ENCODE measurements at places on chromosomes 16 and 17.

- no peak overlapping the region for H3K27ac ChIP-seq
- peaks cover 13% of the 10 kb centered on the region for H3K36me3 ChIP-seq
- no peak for DNase-seq
- no peak overlapping the region for H3K4me3 ChIP-seq
These were observed 66.3 kb upstream of the NACA2 start for GRCh38 chr17:61657338-61657737.

GRCh38 chr17:1490643-1491442 is 1.6 kb downstream of the MYO1C start:
- peaks cover 35% of the 10 kb centered on the region for H3K4me1 ChIP-seq
- DNase-seq, result no peak
- peaks cover 5% of the 10 kb centered on the region for H3K36me3 ChIP-seq
- H3K4me3 ChIP-seq, result peak overlapping the region; percentile 84
- H3K27ac ChIP-seq, result peak overlapping the region; percentile 74

DNA sequence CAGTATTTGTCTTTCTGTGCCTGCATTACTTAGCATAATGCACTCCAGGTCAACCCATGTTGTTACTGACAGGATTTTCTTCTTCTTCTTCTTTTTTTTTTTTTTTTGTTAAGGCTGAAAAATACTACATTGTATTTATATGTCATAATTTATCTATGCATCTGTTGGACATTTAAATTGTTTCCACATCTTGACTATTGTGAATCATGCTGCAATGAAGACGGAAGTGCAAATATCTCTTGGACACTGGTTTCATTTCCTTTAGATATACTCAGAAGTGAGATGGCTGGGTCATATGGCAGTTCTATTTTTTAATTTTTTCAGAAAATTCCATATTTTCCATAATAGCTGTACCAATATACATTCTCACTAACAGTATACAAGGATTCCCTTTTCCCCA is 272.7 kb upstream of the PMFBP1 start:
- no peak overlapping the region for H3K4me3 ChIP-seq
- peaks cover 15% of the 10 kb centered on the region for H3K36me3 ChIP-seq
- DNase-seq, result no peak
- peaks cover 25% of the 10 kb centered on the region for H3K4me1 ChIP-seq

GRCh38 chr17:17830740-17831207 is 6.0 kb downstream of the SREBF1 start:
- peaks cover 3% of the 10 kb centered on the region for H3K36me3 ChIP-seq
- DNase-seq, result no peak
- H3K4me1 ChIP-seq, result peaks cover 49% of the 10 kb centered on the region
- H3K4me3 ChIP-seq, result no peak overlapping the region
- peak overlapping the region; percentile 48 for H3K27ac ChIP-seq

DNA sequence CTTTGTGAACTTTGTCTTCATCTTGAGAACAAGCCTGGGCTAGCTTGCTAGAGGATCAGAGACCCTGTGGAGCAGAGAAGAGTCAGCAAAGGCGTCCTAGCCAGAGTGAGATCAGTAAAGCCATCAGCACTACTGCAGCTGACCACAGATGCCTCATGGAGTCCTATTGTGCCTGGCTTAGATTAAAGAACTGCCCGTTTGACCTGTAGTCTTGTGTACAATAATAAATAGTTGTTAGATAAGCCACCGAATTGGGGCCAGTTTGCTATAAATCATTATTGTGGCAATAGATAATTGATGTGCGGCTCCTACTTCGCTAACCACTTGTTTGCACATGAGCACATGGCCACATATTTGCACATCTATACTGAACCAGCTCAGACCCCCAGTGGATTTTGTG is 103.0 kb downstream of the CYLD start:
- peaks cover 4% of the 10 kb centered on the region for H3K27me3 ChIP-seq
- DNase-seq, result no peak
- no peaks in the 10 kb centered on the region for H3K4me1 ChIP-seq
- no peak overlapping the region for H3K27ac ChIP-seq

GRCh38 chr16:68287276-68288251 is 23.2 kb downstream of the SLC7A6OS start:
- peak; percentile 95 for DNase-seq
- H3K4me1 ChIP-seq, result peaks cover 61% of the 10 kb centered on the region
- H3K27me3 ChIP-seq, result peaks cover 4% of the 10 kb centered on the region
- H3K4me3 ChIP-seq, result peak overlapping the region; percentile 49

DNA sequence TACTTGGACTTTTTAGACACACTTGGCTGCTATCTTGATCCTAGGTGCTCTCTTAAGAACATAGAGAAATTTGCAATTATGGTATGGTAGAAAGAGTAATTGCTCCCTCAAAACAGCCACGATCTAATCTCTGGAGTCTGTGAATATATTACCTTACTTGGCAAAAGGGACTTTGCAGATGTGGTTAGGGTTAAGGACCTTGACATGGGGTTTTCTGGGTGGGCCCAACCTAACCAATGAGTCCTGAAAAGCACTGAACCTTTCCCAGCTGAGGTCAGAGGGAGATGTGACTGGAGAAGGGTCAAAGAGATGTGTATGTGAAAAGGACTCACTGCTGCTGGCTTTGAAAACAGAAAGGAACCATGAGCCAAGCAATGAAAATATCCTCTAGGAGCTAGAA is 26.7 kb upstream of the MED13 start:
- DNase-seq, result no peak
- H3K27me3 ChIP-seq, result peaks cover 8% of the 10 kb centered on the region
- no peak overlapping the region for H3K4me3 ChIP-seq
- peaks cover 29% of the 10 kb centered on the region for H3K4me1 ChIP-seq
- H3K27ac ChIP-seq, result no peak overlapping the region

DNA sequence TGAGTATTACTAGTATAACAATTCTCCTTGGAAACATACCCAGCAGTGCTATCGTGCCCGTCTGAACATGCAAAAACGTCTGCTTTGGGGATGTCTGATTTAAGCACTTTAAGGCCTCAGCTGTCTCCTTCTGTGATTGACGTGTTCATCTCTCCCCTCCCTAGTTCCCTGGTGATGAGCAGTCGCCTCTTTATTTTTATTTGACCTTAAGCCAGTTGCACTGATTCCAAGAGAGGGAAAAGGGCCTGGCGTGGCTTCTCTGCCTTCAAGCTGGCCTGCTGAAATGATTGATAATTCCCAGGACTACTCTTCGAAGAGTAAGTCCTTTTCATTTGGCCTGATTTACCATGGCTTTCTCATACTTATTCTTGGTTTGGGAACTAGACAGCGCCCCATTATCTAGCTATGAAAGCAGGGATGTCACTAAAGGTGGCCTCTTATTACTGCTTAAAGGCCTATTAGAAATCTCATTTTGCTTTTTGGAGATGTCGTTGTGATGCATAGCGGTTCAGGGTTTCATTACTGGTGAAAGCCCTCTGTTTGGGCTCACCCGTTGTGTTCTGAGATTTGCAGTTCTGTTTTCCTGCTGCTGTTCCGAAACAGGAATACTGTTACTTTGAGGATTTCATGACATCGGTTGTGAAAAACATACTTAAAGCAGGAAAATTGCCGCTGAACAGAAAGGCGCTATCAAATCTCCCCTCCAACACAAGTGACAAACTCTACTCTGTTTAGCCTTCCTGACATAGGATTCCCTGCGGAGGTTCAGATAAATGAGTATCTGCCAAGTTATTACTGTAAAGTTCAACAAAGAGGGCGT is 65.5 kb downstream of the IQCK start:
- no peak for DNase-seq
- H3K27me3 ChIP-seq, result no peaks in the 10 kb centered on the region
- H3K4me3 ChIP-seq, result no peak overlapping the region
- H3K27ac ChIP-seq, result no peak overlapping the region
- H3K4me1 ChIP-seq, result peaks cover 5% of the 10 kb centered on the region
- no peaks in the 10 kb centered on the region for H3K36me3 ChIP-seq

GRCh38 chr17:69492410-69493071 is 78.0 kb downstream of the MAP2K6 start:
- peaks cover 4% of the 10 kb centered on the region for H3K27me3 ChIP-seq
- no peaks in the 10 kb centered on the region for H3K36me3 ChIP-seq
- peak overlapping the region; percentile 40 for H3K27ac ChIP-seq
- H3K4me3 ChIP-seq, result no peak overlapping the region
- DNase-seq, result peak; percentile 81

GRCh38 chr16:67675579-67675935 is 8.9 kb downstream of the C16orf86 start:
- no peaks in the 10 kb centered on the region for H3K36me3 ChIP-seq
- no peak for DNase-seq
- no peaks in the 10 kb centered on the region for H3K27me3 ChIP-seq
- H3K4me1 ChIP-seq, result peaks cover 8% of the 10 kb centered on the region
- no peak overlapping the region for H3K4me3 ChIP-seq

DNA sequence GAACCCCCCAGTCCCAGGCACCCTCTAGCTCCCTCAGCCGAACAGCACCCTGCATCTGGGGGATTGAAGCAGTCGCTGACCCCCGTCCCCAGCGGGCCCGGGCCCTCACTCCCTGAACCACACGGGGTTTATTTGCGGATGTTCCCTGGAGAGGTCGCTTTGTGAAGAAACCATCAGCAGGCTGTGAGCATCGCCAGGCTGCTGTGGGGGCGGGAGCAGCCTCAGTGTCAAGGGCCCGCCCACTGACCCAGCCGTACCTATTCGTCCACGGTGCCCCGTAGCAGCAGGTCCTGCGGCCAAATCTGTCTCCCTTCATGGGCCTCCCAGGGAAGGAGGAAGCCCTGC is 6.4 kb upstream of the RAB40C start:
- no peak overlapping the region for H3K27ac ChIP-seq
- H3K36me3 ChIP-seq, result peaks cover 4% of the 10 kb centered on the region
- no peak for DNase-seq
- peaks cover 18% of the 10 kb centered on the region for H3K4me1 ChIP-seq
- H3K4me3 ChIP-seq, result no peak overlapping the region

- H3K27ac ChIP-seq, result peak overlapping the region; percentile 57
- peaks cover 7% of the 10 kb centered on the region for H3K27me3 ChIP-seq
- no peak for DNase-seq
- peaks cover 24% of the 10 kb centered on the region for H3K36me3 ChIP-seq
These were observed 331 bp upstream of the ZNF287 start for GRCh38 chr17:16569358-16569712.

DNA sequence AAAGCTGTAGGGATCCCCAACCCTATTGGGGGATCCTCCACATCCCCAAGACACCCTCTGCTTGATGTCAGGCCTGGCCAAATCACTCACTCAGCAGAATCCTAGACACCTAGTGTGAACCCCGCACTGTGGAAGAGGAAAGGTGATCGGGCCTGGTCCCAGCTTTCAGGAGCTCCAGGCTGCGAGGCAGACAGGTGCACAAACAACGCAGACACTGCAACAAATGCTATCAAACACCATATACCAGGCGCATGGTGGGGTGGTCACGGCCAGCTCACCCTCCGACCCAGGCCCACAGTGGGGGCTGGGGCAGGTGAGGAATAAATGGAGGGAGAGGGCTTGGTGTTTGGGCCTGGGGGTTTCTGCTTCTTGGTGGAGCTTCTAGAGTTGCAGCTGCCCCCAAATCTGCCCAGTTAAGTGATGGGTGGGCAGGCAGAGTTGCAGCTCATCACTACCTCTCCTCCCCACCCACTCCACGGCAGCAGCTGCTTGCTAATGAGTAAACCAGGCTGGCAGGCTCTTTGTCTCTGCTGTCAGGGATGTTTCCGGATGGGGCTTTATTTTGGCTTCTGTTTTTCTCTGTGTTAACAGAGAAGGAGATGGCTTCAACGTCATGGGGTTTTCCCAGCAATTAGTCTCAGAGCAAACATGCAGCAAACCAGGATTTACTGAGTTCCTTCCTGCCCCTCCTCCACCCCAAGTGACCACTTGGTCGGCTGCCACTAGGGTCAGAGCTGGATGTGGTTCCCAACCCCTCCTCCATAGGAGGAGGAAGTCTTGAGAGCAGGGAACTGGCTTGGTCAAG is 46.6 kb downstream of the PECAM1 start:
- peaks cover 15% of the 10 kb centered on the region for H3K27me3 ChIP-seq
- H3K36me3 ChIP-seq, result no peaks in the 10 kb centered on the region

DNA sequence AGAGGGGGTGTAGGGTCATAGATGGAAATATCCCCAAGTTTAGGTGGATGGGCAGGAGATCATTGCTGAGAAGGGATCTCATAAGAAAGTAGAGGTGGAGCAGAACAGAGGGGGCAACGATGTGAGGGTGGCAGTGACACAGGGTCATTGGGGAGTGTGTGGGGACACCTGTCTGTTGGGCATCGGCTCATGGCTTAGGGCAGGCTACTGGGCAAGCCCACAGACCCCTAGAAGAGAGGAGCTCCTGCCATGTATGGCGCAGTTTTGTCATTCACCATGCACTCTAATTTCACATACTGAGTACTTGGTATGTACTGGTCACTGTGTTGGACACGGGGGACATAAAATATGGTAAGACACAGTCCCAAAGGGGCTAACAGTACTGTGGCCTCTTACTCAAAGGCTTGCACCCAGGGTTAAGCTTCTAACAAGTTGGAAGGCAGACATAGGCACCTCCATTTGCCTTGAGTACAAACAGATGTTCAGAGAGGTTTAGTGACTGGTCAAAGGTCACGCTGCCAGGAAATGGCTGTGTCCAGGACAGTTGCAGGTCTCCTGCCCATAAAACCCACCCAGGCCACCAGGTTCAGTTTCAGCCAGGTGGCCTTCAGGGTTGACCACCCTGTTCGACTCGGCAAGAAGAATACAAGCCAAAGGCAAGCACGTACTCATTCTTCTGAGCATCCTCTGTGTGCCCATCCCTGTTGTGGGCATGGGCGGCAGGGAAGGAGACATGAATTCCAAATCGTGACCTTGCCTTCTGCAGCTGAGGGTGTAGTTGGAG is 580.2 kb downstream of the KCNJ18 start:
- no peak overlapping the region for H3K4me3 ChIP-seq
- no peaks in the 10 kb centered on the region for H3K36me3 ChIP-seq
- no peaks in the 10 kb centered on the region for H3K27me3 ChIP-seq
- H3K27ac ChIP-seq, result no peak overlapping the region

DNA sequence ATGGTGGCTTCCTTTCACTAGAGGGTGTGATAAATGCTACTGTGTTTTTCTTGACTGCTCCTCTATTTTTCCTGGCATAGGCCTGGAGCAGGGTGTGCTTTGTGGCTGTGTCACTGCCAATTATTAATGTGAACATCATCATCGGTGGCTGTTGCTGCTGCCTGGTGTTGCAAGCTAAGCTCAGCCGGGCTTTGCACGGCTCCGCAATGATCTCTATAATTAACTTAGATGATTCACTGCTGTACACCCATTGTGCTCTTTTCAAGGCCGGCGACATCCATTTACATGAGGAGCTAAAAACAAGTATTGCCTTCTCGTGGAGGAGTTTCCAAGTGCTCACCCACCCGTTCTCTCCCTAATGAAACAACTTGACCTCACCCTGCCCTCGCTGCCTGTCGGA is 160.1 kb upstream of the IRX3 start:
- H3K4me3 ChIP-seq, result peak overlapping the region; percentile 53
- no peaks in the 10 kb centered on the region for H3K36me3 ChIP-seq
- peak overlapping the region; percentile 48 for H3K27ac ChIP-seq
- H3K27me3 ChIP-seq, result peaks cover 12% of the 10 kb centered on the region
- DNase-seq, result peak; percentile 92
- H3K4me1 ChIP-seq, result peaks cover 33% of the 10 kb centered on the region
